ENCODE measurements at places on chromosomes 13 and 19. TPM values are rescaled to one million over a fixed set of nuclear protein-coding genes. Genes with fewer than 3 reads are reported as not detected.

- DNase-seq: no peak
Measured at GRCh38 chr19:31113293-31113692, 235.9 kb downstream of the TSHZ3 start.

DNA sequence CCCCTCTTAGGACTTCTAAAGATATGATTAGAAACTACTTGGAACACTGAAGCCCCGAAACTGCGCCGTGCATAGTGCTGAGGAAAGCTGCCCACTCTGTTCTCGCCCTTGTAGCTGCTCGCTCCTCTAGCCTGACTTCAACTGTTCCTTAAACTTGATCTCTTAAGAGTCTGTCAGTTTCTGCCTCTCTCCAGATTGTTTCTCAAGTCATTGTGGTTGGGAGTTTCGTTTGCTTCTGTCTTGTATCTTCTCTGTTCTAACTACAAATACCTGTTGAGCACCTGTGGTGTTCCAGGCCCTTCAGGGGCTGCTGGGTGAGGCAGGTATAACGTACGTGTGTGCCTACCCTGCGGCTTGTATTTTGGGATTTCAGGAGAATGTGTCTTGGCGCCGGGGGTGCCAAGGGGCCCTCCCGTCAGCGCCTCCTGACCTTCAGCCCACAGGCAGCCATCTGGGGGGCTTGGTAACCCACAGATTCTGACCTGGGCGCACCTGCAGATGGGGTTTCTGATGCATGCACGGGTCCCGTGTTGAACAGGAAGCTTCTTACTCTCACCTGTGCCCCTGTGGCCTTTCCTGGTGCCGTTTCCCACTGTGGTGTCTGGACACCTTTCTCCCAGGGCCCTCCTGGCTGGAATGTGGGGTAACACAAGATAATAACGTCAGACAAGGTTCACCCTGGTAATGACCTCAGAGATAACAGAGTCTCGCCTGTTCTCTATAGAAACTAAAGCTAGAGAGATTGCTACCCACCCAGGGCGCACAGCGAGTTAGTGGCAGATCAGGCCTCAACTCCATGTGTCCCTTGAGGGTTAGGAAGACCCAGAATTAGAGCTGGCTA is 17.2 kb upstream of the DCUN1D2 start:
- no peak for DNase-seq

- DNase-seq: no peak
Measured at GRCh38 chr13:48660361-48661076, 6.8 kb downstream of the CYSLTR2 start.

DNA sequence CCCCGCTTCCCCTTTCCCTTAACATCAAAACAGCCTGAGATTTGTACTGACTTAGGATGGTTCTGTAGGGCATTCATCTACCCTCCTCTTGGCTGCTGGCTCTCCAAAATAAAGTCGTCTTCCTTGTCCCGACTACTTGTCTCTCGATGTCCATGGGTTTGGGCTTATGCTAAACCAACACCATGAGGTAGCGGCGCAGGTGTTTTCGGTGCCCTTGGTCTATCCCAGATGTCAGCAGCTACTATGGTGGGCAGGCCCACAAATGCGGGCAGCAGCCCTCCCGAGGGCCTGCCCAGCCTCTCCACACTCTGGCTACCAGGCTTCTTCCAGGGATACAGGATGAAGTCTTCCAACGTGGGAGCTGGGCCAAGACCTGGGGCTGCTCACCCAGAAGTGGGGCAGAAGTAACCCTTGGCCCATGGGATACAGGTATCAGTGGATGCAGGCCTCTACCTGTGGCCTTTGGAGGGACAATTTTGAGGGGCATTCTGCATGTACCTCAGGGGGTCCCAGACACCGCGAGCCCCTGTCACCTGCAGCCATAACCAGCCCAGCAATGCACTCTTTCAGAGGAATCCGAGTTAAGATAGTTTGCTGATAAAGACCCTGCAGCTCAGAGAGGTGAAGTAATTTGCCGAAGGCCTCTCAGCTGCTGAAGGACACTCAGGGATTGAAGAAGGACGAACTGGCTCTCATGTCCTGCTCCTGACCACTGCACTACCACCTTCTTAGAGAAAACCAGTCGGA is 47.8 kb upstream of the VSTM2B start:
- DNase-seq: no peak

- peak; percentile 47 for DNase-seq
Measured at GRCh38 chr13:74132152-74132775, 1.9 kb downstream of the KLF12 start.

DNA sequence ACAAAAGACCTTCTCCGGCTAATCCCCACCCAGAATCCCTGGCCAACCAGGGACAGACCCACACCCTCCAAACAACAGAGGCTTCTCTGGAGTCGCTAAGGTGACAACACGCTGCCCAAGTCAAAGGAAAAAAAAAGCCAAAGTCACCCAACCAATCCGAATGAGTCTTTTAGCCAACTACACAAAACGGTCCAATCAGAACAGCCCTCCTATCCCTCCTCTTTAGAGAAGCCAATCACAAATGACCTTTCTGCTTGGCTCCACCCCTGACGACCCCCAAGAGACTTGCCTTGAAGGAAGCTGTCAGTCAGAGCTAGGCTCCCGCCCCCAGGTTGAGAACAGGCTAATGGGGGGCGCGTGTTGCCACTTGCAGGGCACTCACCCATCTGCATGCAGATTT is 6.6 kb upstream of the FBXW9 start:
- DNase-seq: peak; percentile 18

GRCh38 chr13:71632206-71632605 is 234.8 kb downstream of the DACH1 start:
- no peak for DNase-seq

DNA sequence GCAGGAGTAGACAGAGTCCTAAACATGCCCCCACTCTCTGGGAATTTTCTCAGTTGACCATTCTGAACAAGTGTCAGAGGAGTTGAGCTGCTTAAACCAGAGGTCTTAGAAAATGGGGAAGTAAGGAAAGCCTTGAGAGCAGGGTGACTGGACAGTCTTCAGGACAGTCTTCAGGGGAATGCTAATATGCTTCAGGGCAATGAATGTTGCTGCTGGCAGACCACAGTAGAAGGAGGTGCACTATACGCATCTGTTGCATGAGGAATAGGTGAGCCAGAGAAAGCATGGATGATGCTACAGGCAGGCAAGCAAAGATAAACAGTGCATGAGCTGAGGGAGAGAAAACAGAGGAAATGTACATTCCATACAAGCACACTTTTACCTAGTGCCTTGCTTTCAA is 196.6 kb upstream of the GPR12 start:
- DNase-seq: no peak

GRCh38 chr19:18271433-18271841 is 2.8 kb downstream of the IQCN start:
- DNase-seq: peak; percentile 20

DNA sequence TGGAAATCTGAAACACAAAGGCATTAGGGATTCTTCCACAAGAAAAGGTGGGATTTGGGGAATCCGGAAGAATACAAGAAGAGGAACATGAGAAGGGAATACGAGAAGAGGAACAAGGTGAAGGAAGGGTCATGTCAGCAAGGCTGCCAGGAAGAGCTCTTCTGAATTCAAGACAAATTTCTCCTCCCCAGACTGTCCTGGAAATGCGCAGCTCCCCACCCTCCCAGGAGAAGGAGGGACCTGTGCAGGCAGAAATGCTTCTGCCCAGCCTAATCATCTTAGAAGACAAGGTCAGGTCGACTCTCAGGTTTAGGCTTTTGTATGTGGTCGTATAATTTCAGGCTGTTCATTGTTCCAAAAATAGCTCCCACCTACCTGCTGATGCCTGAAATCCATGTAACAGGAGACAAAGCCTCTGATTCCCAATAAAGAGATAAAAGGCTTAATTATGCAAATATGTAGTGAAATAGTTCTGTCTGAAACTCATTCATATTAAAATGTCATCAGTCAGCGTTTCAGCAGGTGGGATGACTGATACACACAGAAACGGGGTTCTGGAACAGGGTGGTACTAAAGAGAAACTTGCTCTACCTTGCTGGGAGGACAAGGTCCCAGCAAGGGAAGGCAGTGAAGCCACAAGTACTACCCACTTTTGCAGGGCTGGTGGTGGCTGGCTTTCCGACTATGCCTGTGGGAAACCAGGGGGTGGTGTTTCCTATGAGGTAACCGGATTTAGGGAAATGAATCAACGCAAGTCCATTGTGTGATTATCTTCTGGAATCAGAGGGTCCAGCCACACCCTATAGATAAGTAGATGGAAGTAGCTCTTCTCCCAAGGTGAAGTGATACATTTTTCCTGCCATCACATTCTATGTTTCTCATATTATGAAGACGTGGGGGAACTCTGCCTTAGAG is 76.1 kb downstream of the KL start:
- DNase-seq: no peak

GRCh38 chr13:102700088-102701031 is 5.5 kb upstream of the METTL21C start:
- peak; percentile 68 for DNase-seq

- no peak for DNase-seq
Measured at GRCh38 chr19:51114087-51114729, 6.0 kb upstream of the CTU1 start.

DNA sequence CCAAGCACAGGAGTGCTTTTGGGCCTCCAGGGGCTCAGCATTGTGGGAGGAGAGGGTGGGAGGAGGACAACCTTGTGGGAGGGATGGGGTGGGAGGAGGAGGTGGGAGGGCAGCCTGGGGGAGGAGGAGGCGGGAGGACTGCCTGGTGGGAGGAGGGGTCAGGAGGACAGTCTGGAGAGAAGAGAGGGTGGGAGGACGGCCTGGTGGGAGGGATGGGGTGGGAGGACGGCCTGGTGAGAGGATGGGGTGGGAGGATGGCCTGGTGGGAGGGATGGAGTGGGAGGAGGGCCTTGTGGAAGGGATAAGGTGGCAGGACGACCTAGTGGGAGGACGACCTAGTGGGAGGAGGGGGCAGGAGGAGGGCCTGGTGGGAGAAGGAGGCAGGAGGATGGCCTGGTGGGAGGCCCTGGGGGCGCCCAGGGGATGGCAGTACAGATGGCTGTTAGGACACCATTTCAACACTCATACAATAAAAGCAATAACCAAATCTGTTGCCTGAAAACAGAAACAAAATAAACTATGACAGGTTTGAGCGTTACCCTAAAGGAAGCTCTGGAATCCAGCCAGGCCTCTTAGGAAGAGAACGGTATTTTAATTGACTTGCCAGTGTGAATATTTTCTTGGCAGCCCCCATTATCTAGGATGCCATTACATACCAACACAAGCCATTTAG is 63.7 kb downstream of the CRYL1 start:
- peak; percentile 5 for DNase-seq

- no peak for DNase-seq
Measured at GRCh38 chr13:53250977-53251376, 222.4 kb downstream of the OLFM4 start.

DNA sequence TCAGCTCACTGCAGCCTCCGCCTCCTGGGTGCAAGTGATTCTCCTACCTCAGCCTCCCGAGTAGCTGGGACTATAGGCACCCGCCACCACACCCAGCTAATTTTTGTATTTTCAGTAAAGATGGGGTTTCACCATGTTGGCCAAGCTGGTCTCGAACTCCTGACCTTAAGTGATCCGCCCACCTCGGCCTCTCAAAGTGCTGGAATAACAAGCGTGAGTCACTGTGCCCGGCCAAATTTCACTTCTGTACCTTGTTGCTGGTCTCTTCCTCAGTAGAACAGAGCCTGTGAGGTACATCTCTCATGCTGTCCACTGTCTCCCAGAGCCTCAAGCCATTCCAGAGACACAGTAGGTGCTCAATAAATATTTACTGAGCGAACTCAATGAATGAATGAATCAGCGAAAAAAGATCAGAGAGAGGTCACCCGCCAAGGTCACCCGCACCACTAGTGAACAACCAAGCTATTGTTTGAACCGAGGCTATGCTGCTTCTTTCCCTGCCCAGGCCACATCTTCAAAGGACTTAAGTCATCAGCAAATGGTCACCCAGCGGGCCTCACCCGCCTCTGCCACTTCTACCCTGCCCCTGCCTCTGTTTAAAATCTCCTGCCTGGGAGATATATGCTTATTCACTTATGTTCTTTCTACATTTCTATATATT is 9.3 kb downstream of the TMEM143 start:
- DNase-seq: no peak

DNA sequence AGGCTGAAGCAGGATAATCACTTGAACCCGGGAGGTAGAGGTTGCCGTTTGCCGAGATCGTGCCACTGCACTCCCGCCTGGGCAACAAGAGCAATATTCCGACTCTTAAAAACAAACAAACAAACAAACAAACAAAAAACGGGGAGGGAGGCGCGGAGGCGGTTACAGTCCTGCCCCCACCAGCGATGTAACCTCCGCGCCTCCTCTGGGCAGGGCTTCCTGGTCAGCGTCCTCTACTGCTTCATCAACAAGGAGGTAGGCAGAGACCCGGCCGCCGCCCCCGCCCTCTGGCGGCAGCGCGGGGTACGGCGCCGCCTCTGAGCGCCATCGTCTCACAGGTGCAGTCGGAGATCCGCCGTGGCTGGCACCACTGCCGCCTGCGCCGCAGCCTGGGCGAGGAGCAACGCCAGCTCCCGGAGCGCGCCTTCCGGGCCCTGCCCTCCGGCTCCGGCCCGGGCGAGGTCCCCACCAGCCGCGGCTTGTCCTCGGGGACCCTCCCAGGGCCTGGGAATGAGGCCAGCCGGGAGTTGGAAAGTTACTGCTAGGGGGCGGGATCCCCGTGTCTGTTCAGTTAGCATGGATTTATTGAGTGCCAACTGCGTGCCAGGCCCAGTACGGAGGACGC is 10.2 kb downstream of the SNRPD2 start:
- DNase-seq: peak; percentile 26

DNA sequence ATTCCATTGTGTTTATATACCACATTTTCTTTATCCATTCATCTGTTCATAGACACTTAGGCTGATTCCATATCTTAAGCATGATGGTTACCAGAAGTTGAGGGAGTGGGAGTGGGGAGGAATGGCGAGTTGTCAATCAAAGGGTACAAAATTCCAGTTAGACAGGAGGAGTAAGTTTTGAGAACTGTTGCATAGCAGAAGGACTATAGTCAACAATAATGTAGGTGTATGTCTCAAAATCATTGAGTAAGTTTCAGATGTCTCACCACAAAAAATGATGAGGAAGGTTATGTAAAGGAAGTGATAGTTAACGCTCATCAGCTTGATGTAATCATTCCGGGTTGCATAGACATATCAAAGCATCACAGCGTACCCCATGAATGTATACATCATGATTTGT is 4.6 kb upstream of the UBL3 start:
- no peak for DNase-seq

DNA sequence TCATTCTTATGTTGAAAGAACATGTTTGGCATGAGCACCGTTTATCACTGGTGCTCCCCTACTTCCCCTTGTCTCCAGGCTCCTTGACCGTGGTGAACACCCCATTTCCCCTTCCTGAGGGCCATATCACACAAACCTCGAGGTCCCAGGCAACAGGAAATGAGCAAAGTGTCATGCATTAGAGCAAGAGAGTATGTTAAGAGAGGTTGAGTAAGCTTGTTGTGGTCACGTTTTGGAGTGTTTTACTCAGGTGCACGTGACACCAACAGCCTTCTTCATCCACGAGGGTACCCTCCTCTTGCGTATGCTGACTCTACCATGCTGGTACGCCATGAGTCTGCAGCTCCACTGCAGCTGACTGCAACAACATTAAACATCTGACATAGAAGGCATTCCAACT is 482.2 kb upstream of the NBEA start:
- no peak for DNase-seq

The MTUS2 gene
- total RNA-seq: 1.2 TPM

The ANKRD27 gene
- 23.3 TPM for total RNA-seq

The CATSPERD gene
- total RNA-seq: not detected

The KIR2DL4 gene
- not detected for total RNA-seq

The RDH13 gene
- 31.6 TPM for total RNA-seq

The MEIOSIN gene
- not detected for total RNA-seq

The SHISA7 gene
- total RNA-seq: 0.10 TPM

The B3GNT8 gene
- total RNA-seq: 1.6 TPM

The SOX1 gene
- total RNA-seq: not detected

The MYO9B gene
- 27.5 TPM for total RNA-seq

All from skin of body (tissue), 3 donors.